ENCODE measurements at places on chromosomes 5 and 9. TPM values are rescaled to one million over a fixed set of nuclear protein-coding genes. Genes with fewer than 3 reads are reported as not detected.

GRCh38 chr9:86768020-86768419 lies 179.3 kb downstream of the GAS1 start:
- no peak for DNase-seq

DNA sequence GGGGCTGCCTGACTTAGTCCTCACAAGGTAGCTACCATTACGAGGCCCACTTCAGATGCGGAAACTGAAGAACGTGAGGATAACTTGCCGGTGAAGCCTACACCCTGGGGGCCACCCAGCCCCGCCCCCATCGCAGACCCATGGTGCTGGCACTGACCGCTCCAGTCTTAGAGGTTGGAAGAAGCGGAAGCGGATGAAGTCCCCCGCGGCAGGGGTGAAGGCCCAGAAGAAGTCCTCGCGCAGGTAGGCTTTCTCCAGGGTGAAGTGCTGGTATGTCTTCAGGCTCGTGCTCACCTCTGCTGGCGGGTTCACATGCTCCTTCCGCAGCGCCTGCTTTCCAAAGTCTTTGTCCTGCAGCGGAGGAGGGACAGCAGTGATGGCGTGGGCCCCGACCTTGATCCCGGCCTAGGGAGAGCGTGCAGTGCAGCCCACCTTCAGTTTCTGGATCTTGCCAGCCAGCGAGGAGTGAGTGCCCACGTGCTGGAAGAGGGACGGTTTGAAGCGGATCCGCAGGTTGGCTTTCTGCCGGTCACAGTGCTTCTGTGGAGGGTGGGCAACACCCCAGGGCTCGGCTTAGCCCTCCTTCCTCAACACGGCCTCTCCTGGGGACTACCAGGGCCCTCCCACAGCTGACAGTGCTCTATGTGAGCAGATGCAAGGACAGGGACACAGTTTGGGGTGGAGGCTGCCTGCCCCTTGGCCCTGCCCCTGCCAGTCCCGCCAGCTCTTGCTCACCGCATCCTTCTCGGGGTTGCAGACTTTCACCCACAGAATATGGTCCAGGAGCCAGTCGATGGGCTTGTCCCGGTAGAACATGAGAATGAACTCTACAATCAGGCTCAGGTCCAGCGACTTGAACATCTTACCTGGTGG lies 5.2 kb downstream of the LTC4S start:
- no peak for DNase-seq

GRCh38 chr9:91885746-91886413 lies 64.1 kb downstream of the ROR2 start:
- DNase-seq: no peak

GRCh38 chr9:15249042-15249818 lies 57.8 kb downstream of the TTC39B start:
- DNase-seq: peak; percentile 15

DNA sequence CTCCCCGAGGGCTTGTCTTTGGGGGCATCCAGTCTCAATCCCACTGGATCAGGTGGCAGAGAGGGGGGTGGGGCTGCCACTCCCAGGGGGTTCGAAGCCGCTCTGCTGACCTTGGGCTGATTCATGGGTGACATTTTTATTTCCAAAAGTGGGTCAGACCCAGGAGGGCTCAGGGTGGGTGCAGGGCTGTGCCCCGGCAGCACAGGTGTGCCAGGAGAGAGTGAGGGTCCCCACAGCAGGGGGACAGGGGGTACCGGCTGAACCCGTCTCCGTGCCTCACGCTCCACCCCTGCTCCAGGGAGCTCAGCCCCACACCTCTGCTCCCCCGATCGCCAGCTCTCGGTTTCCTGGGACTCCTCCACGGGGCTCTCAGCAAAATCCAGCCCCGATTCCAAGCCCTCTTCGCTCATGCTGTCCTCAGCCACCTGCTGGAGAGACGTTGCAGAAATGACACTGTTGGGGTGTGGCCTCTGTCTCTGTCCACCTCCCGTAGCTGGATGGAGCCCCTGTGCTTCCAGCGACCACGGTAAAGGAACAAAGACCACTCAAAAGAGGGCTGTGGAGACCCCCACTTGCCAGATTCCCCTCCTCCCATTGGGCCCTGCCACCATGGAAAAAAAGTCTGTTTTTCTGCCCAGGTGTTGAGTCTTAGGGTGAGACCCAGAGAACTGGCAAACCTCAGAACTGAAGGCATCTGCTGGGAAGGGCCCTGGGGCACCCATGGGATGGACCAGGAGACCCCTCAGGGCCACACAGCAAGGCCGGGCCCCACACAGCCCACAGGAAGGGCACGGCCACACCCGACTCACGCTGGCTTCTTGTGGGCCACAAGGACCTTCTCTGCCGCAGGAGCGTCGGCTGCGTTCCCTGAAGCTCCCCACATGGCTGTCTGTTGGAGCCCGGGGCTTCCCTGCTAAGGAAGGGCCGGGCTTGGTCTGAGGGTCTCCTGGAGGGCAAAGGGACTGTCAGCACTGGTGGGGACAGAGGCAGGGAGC lies 10.6 kb upstream of the QSOX2 start:
- DNase-seq: no peak

GRCh38 chr9:77440057-77440456 lies 208.1 kb downstream of the GNA14 start:
- peak; percentile 53 for DNase-seq

DNA sequence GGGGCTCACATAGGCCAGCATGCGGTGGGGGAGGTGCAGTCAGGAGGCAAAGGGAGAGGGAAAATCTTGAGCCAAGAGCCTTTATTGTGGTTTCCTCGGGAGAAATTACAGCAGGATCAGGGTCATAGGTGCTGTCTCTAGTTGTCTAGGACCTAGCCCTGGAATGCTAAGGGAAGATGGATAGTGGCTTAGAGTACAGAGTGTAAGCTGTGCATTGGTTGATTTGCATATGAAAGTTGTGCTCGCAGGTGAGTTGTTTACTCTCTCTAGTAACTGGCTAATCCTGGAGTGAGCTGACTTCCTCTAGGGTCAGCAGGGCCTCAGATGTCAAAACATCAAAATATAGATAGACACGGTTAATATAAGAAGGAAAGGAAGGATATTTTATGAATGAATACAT lies 877.7 kb downstream of the TLE4 start:
- DNase-seq: peak; percentile 11

- no peak for DNase-seq
These were observed 148.3 kb downstream of the DCP2 start for GRCh38 chr5:113124914-113125313.

DNA sequence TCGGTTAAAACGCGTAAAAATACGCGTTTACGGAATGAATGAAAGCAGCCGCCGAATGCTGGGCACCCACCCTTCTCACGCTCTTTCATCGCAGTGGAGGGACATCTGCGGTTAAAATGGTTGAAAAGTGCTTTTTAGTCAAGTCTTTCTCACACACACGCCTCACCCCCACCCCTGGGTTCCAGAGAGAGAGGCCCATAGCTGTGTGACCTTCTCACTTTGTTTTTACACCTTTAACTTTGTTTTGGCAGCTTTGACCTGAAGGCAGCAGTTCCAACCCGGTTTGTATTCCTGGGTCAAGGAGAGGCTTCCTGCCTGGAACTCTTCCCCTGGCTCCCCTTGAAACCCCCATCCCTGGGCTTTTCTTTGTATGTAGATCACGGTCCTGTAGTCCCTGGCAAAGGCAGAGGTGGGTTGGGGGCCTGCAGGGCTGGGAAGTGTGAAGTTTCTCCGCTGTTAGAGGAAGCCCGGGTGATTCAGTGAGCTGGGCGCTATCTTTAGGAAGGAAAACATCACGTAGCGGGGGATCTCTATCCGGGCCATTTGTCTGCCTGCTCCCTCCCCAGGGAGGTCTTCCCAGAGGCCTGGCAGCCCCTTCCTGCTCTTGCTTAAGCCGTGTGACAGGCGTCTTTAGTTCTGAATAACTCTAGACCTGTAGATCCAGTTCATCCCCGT lies 29.6 kb downstream of the SPRY4 start:
- DNase-seq: peak; percentile 37

DNA sequence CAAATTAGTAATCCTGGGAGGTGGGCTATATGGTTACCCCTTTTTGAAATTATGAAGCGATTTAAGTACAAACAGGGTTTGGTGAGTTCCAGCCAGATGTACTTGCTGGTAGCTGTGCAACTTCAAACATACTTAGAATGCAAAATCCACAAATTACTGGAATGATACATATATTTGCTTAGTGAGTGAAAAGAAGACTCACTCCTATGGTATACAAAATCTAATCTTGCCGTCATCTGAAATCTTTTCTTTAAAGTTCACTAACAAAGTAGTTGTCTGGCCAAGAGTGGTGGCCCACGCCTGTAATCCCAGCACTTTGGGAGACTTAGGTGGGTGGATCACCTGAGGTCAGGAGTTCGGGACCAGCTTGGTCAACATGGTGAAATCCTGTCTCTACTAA lies 64.9 kb upstream of the TJP2 start:
- no peak for DNase-seq

DNA sequence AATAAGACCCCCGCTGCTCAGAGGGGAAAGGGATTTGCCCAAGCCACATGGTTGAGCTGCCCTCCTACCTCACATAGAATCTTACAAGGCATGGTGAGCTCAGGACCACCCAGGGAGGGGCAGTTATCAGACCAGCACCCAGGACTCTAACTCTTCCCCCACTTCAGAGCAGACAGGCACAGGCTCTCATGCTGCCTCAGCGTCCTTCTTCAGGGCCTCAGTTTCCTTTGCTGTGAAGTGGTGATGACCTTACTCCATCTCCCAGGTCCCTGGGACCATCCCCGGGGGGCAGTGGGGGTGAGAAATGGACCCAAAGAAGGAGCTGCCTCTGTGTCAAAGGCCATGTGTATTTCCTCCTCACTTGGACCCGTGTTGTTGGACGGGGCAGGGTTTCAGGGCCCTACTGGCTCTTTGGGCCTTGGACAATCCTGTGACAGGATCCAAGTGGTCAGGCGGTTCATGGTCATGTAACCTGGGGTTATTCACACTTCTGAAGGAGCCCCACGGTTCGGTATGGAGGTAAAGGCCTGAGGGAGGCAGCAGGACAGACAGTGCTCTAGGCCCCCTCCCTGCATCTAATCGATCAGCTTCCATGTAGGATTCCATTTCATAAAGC lies 31.7 kb upstream of the CSF1R start:
- DNase-seq: no peak

DNA sequence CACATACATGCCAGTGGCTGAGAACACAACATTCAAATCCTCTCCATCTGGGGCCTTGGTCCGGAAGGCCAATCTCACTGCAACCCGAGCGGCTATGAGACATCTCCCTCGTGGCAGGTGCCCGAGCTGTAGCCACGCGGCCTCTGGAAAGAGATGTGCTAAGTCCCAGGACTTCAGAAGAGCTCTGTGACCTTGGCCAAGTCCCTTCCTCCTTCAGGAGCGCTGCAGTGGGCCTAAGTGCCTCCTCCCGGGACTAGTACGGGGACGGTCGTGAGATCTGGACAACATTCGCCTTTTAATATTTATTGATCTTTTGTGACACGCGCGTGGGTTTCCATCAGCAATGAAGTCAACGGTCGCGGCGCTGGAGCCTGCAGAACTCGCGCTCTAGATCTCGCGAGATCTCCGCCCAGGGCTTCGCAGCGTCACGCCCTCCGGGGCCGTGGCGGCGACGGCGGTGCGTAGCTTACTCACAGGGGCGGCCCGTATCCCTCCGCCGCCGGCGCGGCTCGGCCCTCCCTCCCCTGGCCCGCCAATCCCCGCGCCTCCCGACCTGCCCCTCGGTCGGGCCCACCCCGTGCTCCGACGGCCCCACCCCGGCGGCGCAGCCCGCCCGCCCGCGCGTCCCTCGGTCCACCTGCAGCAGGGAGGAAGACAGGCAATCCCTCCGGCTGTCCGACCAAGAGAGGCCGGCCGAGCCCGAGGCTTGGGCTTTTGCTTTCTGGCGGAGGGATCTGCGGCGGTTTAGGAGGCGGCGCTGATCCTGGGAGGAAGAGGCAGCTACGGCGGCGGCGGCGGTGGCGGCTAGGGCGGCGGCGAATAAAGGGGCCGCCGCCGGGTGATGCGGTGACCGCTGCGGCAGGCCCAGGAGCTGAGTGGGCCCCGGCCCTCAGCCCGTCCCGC lies at the start of gene UBE2D2:
Gene UBE2D2 (plus strand): TSS at position 588 of the 903 bp plus-strand sequence. CDS start 453 bp downstream, outside the sequence.
- peak; percentile 94 for DNase-seq

DNA sequence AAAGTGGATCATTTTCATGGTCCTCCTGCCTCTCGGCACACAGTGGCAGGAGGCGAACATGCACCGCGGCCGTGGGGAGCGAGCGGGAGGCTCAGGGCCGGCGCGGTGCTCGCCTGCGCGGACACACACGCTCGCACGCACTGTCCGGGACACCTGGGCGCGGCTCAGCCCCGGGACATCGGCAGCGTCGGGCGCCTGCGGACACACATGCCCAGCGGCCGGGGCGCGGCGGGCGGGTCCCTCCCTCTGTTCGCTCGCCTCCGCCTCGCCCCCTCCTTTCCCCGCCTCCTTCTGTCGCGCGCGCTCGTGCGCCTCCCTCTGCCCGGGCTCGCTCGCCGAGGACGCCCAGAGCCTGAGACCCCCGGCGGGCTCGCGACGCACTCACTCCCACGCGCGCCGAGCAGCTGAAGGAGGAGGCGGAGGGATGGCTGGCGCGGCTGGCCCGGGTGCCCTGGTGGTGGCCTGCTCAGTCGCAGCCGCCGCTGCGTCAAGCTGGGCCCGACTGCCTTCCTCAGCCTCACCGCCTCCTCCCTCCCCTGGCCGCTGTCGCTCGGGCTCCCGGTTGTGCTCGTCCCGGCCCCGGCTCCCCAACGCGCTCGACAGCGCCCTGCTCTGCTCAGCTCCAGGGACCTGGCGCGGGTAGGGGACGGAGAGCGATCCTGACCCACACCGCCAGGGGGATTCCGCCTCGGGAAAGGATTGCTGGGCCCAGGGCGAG lies at the start of gene FRMD3:
Gene FRMD3 (minus strand): TSS at position 230 of the 718 bp plus-strand sequence. CDS start 170 bp downstream, at position 60.
- peak; percentile 83 for DNase-seq

- DNase-seq: no peak
These were observed 6.3 kb upstream of the NR5A1 start for GRCh38 chr9:124513376-124513994.

DNA sequence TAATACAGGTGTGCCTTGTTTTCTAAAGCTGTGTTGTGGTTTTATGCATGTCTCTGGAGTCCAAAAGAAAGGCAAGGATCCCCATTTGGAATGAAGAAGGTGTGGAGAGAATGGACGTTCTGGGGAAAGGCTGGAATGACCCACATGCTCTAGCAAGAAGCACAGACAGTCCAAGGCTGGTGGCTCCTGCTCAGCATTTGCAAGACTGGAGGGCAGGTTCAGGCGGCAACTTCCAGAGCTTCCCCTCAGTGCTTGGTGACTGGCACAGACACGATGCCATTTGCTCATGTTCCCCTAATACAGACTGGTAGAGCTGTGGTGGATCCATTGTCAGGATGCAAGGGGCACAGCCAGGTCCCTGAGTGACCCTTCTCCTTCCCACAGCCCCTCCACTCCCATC lies 8.2 kb downstream of the SLC22A4 start:
- no peak for DNase-seq

DNA sequence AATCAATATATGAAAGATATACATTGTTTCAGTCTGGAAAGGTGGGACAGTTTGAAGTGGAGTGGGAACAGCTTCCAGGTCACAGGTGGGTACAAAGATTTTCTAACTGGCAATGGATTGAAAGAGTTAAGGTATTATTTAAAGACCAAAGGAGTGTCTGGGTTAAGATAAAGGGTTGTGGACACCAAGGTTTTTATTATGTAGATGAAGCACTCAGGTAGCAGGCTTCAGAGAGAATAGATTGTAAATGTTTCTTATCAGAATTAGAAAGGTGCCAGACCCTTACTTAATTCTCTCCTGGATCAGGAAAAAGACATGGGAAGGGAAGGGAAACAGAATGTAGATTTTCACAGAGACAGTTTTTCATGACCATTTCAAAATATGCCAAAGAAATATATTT lies 1174.8 kb downstream of the MAT2B start:
- no peak for DNase-seq

Gene C5orf22
- total RNA-seq: 40.6 TPM

Gene MTRR
- total RNA-seq: 39.1 TPM

Gene ENTREP1
- total RNA-seq: 21.1 TPM

Gene SPATA31E1
- 0.05 TPM for total RNA-seq

Gene TAF1L
- total RNA-seq: 0.02 TPM

Gene IFNA2
- not detected for total RNA-seq

Gene MARCHF11
- total RNA-seq: 3.1 TPM

Gene MTAP
- total RNA-seq: 84.3 TPM

Gene SARDH
- 15.2 TPM for total RNA-seq

Gene ZNF483
- total RNA-seq: 65.9 TPM

Measured in WTC11 (cell line).